ENCODE measurements at places on chromosomes 5 and 9.

GRCh38 chr5:148730942-148731898 lies 76.9 kb upstream of the HTR4 start:
- peak; percentile 70 for DNase-seq

GRCh38 chr9:104412238-104412637 lies 91.8 kb upstream of the OR13F1 start:
- no peak for DNase-seq

DNA sequence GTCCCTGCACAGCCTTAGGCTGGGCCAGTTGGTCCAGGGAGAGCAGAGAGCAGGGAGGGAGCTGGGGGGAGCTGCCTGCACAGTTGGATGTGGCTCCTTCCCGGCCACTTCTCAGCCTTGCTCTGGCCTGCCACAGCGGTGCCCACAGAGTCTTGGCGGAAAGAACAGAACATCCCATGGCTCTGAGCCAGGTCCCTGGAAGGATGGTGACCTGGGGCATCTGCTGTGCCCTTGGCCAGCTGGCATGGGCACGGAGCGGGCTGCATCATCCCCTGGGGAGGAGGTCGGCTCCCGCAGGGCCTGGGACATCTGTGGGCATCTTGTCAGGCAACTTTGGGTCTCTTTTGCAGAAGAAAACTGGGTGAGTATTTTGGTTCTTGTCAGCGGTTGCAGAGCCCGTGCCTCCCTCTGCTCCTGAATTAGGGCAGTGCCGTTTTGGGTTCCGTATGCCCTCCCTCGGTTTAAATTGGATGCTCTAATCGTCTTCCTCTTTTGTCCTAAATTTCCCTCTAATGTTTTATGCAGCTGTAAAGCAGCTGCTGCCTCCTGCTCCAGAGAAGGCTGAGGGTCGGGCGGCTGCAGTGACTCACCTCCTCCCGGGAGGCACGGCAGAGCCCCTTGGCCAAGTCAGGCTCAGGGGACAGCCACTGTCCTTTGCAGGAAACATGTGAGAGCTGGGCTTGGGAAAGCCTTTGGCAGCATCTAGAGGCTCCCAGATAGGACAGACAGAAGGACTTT lies 10.5 kb upstream of the NACC2 start:
- no peak for DNase-seq

DNA sequence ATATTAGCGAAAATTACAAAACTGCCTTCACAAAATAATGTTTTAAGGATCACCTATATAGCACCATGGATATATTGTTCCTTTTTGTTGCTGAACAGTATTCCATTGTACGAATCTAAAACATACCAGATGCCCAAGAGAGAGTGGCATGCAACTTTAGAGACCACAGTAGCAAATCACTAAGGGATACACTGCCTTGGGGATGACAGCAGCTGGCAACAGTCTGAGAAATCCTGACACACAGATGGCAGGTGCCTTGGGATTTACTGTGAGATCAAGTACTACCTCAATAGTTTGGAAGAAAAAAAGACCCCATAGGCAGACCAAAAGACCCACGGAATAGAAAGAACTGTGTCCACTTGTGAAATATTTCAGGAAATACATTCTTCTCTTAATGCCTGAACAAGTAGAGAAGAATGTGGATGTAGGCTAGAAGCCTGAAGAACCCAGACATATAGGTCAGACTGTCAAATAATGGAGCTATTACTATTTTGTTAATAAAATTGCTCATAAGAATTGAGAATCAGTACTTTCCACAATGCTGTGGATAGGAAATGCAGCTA lies 53.4 kb downstream of the PLPP1 start:
- no peak for DNase-seq

DNA sequence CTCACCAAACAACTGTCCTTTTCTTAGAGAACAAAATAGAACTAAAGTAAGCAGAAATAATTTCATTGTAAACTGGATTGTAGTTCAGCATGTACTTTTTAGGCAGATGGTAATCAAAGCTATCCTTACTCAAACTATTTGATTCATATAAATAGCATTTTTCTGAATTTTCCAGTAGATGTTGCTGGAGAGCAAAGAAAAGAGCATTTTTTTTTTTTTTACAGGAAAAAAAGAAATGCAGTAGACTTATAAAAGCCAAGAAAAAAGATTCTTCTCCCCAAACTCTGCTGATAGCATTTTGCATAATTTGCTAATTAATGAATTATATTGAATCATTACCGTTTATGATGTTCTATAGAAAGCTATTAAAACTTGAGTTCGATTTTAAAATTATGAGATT lies 715.3 kb upstream of the WWC1 start:
- DNase-seq = no peak

DNA sequence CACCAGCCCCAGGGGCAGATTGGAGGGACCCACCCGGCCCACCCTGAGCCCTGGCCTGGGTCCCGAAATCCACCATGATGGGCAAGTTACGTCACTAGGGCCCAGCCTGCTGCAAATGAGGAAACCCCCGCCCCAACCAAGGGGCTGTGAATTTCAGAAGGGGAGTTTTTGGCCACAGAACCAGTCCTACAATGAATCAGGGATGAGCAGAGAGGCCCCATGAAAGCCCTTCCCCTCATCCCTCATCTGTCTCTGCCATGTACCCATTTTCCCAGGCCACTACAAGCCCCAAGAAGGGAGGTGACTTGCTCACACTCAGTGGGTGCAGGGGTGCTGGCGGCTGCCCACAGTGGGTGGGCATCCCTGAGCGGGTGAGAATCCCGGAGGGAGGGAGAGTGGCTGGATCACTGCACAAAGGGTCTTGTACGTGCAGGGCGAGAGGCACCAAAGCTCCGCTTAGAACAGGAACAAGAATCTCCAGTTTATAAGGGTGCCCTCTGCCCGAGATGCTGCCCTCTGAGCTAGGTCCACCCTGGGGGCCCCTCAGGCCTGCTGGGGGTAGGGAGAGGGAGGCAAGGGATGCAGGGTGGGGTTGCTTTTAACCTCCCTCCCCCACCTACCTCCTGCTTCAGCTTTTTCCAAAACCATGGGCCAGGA lies 10.4 kb upstream of the TCF7 start:
- no peak for DNase-seq

DNA sequence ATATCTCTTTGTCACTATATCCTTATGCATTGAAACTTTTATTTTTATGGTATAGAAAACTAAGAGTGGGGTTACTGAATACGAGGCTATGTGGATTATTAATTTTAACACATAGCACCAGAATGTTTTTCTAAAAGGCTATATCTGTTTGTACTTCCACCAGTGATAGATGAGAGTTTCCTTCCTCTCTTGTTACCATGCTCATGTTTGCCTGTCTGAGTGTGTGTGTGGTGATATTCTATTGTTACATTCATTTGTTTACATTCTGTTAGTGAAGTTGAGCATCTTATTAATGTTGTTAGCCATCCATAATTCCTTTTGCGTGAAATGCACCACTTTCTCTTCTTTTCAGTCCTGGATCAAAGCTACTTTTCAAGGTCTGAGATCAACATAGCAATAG lies 54.1 kb upstream of the ALDH1A1 start:
- DNase-seq = no peak

GRCh38 chr5:11182441-11183080 lies 421.5 kb upstream of the DAP start:
- DNase-seq = no peak

GRCh38 chr9:78575771-78576170 lies 278.8 kb downstream of the PSAT1 start:
- no peak for DNase-seq

GRCh38 chr9:94014066-94014654 lies 59.0 kb upstream of the BARX1 start:
- no peak for DNase-seq

- DNase-seq = no peak
Observed at GRCh38 chr9:88528080-88528790, 6.7 kb upstream of the NXNL2 start.

All from AG09309 (cell line).